ENCODE measurements at places on chromosomes 1 and 21.

DNA sequence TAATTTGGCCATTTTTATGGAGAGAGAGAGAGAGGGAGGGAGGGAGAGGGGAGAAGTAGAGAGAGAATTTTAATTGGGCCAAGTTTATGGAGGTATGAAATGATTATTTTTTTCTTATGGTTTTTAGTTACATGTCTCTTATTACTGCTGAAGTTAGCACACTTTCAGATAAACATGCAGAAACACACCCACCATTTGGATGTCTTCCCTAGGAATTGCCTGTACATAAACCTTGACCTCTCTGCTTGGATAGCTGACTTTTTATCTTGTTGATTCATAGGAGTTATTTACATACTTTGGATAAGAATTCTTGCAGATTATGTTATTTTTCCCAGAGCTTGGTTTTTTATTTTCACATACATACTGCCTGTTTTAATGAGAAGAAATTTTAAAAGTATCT lies 310.2 kb upstream of the ADAMTS5 start:
- no peak for DNase-seq

GRCh38 chr1:101112051-101112780 lies 86.6 kb upstream of the DPH5 start:
- no peak for DNase-seq

DNA sequence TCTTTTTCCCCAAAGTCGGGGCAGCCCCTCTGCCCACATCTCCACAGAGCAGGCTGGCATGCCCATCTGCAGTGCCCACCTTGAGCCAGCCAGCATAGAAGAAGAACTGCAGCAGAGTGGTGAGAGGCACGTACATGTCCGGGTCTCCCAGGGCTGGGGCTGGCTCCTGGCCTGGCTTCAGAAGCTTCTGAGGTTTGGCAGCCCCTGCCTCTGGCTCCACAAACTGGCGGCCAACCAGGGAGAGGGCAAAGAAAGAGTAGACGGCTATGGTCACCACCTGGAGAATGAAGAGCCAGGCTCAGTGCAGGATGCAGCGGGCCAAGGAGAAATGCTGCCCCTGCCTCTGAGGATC lies 3.0 kb downstream of the BEST4 start:
- no peak for DNase-seq

DNA sequence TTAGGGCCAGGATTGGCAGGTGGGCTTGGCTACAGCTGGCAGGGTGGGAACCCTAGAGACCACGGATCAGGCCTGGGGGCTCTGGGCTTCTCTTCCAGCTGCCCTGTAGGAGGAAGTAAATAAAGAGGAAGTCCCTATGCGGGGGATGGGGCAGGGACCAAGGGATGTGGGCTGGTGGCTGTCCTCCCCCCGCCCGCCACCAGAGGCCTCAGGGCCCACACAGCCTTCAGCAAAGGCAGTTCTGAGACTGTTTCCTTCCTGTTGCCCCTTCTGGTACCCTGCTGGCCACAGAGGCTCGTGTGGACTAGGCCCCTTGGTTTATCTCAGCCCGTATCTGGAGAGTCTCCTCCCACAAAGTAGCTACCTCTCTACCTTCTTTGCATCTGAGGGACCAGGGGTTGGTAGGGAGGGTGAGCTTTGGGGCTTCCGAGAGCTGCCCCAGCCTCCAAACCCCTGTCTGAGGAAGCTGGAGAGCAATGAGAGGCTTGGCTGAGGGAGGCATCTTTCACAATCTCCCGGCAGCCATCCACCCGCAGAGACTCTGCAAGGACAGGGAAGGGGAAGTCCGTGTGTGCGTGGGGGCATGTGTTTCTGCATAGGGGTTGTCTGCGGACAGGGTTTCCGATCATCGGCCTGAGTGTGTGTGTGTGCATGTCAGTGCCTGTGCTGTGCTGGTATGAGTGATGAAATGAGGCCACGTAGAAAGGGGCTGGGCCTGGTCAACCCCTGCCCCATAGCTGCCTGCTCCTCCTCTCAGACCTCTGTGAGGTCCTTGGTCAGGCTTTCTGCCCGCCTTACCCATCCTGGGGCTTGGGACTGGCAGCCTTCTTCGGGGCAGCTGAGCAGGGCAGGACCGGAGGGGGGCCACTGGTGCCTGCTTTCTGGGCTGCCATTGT lies 12.5 kb downstream of the RPS6KA1 start:
- peak; percentile 92 for DNase-seq

DNA sequence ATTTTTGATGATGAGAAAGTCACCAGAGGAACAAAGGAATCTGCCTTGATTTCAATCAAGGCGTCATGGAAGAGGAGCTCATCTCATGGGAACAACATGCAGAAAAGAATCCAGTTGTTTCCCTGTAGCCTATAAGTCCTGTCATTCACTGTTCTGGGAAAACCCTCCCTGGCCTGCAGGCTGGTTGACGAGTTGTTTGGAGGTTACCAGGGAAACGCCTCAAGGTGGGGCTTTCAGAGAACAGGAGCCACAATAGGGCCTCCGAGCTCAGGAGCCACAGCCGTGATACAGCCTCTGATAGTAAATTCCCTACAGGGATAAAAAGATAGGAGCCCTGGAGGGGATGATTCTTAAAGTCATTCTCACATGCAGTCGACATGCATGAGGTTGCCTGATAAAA lies 135.2 kb downstream of the PSMG1 start:
- no peak for DNase-seq

- no peak for DNase-seq
These were observed 59.2 kb downstream of the IVNS1ABP start for GRCh38 chr1:185257950-185258208.

DNA sequence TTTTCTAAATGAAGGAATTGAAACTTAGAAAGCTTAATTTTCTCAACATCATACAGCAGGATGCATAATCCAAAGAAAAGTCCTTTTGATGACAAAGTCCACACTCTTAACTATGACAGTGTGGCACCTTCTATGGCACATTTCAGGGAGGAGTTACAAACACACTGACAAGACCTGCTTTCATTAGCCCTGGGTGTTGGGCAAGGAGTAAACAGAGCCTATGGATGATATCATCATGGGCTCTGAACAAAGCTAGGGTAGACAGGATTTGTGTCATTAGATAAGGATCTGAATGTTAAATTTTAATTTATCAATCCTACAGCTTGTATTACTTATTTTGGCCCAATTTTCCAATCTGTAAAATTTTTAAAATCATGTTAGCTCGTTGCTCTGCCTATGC lies 62.6 kb upstream of the DENND1B start:
- no peak for DNase-seq

- DNase-seq: no peak
These were observed 710 bp upstream of the PDXK start for GRCh38 chr21:43717967-43718871.

- no peak for DNase-seq
These were observed 32.9 kb downstream of the JAK1 start for GRCh38 chr1:64933296-64934070.

DNA sequence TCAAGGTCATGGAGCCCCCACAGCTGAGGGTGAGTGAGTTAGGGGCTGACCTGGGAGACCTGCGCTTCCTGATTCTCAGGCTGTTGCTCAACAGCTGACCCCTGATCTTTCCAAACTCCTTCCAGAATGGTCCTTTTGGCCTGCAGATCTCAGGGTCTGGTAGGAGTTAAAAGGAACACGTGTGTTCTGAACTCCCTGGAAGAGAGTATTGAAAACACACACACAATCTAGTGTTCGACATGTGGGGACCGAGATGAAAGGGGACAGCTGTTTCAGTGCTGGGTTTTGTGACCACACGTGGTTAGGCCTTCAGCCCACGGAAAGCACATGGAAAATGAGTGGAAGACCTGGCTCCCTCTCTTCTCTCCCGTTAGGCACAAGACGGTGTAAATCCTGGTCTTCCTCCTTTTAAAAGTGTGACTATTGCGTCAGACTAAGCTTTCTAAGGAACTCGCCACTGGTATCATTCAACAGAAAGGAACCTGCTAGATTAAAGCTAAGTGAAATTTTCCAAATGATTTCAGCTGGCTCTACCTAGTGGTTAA lies 49.6 kb downstream of the RUNX1 start:
- no peak for DNase-seq

- DNase-seq: no peak
These were observed 52.5 kb downstream of the LRRC8C start for GRCh38 chr1:89685461-89685860.

GRCh38 chr1:111811891-111812290 lies 56.2 kb downstream of the DDX20 start:
- no peak for DNase-seq

DNA sequence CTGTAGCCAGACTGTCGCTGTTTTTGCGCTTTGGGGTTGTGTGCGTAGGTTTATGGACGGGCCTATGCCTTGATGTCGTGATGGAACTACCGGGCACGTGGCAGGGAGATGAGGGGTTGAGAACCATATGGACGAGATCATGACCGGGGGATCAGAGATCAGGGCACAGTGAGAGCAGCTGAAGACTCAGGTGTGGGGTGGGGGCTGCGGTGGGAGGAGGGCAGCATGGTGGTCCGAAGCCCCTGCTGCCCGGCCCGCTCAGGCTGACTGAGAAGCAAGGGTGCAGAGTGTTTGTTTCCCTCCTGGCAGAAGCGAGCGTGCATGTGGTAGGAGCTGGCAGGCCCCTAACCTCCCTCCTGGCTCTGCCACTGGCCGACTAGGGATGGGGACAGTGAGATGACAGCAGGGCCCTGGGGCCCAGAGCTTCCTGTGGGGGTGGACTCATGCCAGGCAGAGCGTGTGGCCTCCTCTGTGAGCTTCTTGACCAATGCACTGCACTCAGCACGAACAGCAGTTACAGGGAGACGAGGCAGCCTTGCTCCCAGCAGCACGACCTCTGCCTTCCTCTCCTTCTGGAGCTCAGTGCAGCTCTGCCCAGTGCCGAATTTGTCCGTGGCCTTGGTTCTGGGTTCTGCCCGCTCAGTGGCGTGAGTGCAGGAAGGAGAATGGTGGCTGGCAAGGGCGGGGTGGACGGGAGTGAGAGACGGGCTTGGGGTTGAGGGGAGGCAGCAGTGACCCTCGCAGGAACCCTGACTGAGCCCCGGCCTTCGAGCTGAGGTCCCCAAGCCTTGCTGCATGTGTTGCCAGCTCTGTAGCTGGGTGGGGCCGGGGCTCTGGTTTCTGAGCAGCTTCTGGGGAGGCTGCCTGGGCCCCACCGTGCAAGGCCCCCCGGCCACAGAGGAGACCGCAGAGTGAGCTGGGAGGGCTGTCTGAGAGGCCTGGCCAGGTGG lies 22.2 kb upstream of the LRRC3 start:
- no peak for DNase-seq

DNA sequence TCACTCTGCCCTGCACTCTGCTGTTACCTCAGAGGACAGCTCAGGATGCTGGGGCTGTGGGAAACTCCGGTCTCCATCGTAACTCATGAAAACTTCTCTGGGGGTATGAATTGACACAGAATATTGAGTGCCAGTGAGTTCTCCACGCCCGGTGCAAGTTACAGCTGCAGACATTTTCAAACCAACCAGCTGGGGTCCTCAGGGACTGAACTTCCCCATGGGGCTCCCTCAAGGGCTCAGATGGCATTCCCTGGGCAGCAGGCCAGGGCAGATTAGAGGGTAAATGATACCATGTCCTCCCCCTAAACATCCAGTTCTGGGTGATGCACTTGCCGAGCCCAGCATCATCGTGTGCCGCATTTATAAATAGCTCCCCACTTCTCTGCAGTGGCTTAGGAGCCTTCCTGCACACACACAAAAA lies 27.8 kb upstream of the CCSAP start:
- no peak for DNase-seq

DNA sequence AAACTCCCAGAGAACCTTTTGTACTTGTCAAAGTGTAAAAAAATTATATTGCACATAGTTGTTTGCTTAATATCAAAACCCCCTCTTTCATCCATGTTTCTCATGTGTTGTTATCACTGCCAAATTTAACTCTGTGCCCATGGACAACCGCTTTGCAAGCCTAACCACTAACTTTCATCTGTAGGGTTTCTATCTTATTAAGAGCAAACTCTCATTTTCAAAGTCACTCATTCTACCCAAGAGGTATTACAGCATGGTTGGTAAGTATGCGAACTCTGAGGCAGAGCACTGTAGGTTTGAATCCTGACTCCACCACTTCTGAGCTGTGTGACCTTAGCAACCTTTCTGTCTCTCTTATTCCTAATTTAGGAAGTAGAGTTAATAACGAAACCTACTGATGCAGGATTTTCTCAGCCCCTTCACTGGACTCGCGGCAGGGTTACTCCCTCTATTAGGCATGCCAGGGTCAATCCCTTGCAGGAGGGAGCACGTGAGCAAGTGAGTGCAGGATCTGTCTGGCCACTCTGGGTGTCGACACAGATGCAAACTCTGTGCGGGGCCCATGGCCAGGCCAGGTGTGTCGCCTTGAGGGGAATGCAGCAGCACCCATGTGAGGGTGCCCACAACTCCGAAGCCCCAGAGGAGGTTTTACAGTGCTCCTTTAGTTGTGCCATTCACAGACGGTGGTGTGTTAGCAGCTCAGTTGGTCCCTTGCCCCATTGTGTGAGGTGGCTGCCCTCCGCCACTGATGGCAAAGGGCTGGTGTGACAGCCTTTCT lies 361.5 kb upstream of the ADGRL2 start:
- DNase-seq: no peak

- DNase-seq: no peak
These were observed 222.1 kb downstream of the COL24A1 start for GRCh38 chr1:85934516-85934915.

DNA sequence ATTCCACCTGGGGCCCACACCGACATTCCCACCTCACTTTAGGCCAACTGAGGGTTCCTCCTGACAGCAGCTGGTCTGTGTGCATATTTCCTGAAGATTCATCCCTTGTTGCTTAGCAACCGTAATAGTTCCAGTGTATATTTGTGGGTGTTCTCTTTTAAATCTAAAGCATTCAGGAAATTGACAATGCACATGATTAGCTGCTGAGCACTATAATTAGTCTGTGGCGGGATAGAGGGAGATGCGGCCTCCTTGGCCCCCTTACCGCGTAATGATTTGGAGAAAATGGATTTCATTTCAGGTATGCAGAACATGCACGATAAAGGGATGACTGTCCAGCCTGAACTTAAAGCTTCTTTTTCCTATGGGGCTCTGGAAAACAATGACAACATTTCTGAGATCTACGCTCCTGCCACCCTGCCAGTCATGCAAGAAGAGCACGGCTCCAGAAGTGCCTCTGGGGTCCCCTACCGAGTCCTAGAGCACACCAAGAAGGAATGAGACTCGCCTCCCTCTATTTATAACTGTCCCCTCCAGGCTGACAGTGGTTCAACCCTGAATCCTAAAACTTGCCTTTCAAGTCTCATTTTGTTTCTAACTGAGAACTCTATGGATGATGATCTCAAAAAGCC lies 33.8 kb upstream of the RCAN3 start:
- DNase-seq: no peak

DNA sequence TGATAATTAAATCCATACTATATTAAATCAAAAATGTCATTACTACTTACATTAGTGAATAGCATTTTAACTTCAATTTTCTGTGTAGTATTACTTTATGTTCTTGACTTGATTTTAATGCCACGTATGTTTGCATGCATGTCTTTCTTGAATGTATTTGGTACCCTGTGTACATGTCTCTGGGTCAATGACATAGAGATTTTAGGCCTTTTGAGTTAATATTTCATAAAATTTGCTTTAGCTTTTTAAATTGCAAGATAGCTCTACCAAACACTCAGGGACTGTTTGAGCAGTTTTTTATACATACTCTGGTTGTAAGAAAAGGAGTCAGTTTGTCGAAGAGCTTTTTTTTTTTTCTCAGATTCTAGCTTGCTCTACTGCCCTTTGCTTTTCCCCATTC lies 1.5 kb downstream of the MLLT11 start:
- no peak for DNase-seq
